HCT116 (cell line): ENCODE measurements at places on chromosomes 7 and 10.
A peak's percentile ranks its signal among the peaks of the same experiment; 100 is the strongest.

- no peak for DNase-seq
Observed at GRCh38 chr10:74081941-74082718, 68.5 kb downstream of the AP3M1 start.

GRCh38 chr10:117462816-117463544, 79.6 kb upstream of the EMX2 start:
- DNase-seq, result no peak

DNA sequence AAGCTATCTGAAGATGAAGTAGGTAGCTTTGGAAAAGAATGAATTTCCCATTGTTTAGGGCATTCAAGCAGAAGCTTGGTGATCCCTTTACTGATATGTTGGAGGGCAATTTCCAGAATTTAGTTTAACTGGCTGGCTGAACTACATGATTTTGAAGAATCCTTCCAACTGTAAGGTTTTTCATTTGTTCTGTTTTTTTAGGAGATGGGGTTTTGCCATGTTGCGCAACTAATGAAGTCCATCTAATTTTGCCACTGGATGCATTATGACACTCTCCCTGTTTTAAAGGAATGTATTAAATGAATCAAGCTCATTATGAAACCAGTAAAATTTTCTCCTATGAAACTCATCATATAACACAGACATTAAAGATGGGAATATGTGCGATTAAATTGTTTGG, 6.1 kb upstream of the DDX50 start:
- no peak for DNase-seq

DNA sequence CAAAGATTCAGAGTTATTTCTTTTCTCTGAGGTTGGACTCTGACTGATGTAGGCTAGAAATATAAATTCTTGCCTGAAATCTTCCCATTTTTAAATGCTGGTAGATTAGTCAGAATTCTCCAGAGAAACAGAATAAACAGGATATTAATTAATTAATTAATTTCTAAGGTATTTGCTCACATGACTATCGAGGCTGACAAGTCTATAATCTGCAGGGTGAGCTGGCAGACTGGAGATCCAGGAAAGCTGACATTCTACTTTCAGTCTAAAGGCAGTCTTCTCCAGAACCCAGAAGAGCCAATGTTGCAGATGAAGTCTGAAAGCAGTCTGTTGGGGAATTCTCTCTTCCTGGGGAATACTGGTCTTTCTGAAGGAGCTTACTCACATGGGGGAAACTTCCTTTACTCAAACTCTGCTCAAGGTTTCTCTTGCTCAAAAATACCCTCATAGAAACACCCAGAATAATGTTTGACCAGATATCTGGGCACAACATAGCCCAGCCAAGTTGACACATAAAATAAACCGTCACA, 189.7 kb downstream of the KIF20B start:
- no peak for DNase-seq

GRCh38 chr7:17802056-17802455, 138.2 kb downstream of the SNX13 start:
- DNase-seq, result no peak

DNA sequence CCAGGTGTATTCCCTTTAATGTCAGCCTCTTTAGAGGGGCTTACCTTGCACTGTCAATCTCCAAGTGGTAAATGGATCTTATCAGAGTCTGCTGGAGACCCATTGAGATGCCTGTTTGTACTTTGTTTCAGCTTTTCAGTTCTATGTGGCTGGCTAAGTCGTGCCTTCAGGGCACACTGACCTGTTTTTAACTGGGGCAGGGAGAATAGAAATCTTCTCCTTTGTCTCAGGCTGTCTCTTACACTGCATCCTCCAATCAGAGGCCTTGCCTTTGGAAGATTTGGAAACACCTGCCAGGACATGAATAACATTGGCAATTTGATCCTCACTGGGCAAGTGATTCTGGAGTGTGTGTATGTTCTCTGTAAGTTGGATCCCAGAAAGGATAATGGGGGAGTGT, 65.0 kb downstream of the POU6F2 start:
- DNase-seq, result no peak

DNA sequence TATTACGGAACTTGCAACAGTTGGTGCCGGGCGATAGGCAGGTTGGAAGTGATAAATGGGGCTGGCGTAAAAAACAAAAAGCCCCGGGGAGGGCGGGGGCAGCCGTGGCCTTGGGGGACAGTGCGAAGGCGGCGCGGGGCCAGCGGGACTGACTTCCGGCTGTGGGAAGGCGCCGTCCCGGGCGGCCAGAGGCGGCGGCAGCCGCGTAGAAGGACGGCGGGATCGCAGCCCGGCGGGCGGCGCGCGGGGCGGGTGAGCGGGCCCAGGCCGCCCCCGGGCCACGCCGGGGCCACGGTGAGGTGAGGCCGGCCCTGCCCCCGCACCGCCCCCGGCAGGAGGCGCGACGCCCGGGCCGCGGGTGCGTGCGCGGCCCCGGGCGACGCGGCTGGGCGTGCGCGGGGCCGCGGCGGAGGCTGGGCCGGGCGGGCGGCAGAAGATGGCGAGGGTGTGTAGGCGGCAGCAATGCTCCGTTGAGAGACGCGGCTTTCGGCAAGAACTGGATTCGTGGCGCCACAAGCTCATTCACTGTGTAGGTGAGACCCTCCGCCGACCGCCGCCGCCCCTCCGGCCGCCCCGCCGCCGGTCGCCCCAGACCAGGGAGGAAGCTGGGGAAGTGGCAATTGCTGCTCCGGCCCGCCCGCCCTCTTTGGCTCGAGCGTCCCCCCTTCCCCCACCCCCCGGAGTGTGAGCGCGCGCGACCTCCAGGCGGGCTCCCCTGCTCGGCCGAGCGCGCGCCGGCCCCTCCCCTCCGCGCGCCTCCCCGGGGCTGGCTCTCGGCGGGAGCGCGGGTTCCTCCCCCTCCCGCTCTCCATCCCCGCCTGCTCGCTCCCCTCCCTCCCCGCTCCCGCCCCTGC, at the start of gene LCOR:
Gene LCOR (plus strand): TSS at position 432 of the 854 bp plus-strand sequence. CDS start 116,760 bp downstream, outside the sequence.
- DNase-seq, result peak; percentile 59

- no peak for DNase-seq
Observed at GRCh38 chr10:24306507-24306875, 97.6 kb downstream of the KIAA1217 start.

GRCh38 chr7:128017460-128017859, 13.8 kb downstream of the LRRC4 start:
- no peak for DNase-seq

DNA sequence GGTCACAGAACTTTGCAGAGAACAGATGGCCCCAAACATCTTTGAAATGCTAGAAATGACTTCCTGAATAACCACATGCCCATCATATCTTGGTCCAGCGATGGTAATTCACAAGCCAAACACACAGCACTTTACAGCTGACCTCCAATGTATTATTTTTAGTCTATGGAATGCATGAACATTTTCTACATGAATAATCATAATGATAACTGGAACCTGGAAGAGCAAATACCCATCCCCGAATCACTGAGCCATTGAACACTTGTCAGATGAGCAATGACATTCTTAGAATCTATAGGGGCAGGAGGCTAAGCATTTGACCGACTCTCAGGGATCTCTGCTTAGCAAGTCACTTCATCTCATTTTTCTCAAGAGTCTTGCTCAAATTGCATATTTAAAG, 167.3 kb downstream of the CREB5 start:
- no peak for DNase-seq

- DNase-seq, result no peak
Observed at GRCh38 chr10:122727426-122727825, 27.8 kb upstream of the C10orf120 start.

DNA sequence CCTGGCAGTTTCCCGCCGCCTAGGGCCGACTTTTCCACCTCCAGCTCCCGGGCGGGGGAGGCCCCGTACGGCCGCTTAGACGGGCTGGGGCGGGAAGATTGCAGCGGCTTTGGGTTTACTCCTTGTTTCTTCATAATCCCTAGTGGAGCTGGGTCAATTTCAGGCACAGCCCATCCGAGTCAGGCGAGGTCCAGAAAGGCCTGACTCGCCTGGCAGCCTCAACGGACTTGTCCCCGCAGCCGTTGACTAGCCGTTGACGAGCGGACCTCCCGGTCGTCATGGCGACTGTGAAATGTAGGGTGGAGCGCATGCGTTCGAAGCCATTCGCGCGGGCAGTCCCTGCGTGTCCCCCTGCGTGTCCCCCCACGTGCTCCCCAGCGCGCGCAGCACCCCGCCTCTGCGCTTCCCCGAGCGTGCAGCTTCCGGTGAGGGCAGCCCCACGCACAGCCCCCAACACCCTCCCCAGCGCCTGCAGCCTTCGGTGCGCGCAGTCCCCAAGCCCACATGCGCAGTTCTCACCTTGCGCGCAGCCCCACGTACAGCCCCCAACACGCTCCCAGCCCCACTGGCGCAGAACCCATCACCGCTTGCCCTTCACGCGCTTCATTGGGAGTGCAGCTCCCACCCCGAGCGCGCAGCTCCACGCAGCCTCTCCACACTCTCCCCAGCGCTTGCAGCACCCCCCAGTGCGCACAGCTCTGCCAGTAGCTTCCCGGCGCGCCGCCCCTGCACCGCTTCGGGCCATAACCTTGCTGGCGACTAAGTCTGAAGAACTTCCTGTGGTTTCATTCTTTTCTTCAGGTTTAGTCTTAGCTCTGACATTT, 67.8 kb downstream of the TBX20 start:
- DNase-seq, result no peak

DNA sequence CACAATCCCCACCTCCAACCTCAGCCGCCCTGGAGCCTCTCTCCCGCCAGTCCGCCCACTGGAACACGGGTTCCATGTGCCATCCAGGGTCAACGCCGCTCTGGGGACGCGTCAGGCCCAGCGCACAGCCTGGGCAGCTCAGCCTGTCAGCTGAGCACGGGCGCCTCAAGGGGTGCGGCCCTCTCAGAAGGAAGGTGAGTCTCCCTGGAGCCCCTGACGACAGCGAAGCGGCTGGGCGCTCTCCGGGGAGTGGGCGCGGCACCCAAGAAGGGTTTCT, 1.2 kb upstream of the SLC18A3 start:
- no peak for DNase-seq

- DNase-seq, result no peak
Observed at GRCh38 chr10:81036257-81036656, 498.6 kb downstream of the SH2D4B start.

DNA sequence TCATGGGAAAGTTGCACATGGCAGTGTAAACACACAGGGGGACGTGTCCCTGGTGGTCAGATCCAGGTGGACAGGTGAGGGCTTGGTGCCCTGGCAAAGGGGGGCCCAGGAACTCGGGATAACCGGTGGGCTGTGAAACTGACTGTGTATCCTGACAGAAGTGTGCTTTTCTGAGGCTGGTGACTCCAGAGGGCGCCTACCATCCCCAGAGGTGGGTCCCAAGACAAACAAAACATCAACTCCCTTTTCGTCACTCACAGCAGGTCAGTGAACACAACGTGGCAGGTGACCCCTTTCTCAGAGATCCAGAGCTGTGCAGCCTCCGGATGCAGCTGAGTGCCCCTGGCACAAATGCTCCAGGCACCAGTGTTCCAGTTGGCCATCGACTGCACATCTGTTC, 56.0 kb upstream of the DDC start:
- no peak for DNase-seq

GRCh38 chr7:135976312-135977006, 700 bp downstream of the MTPN start:
- peak; percentile 3 for DNase-seq

GRCh38 chr10:119602241-119603095, 5.7 kb upstream of the TIAL1 start:
- DNase-seq, result peak; percentile 51

- peak; percentile 32 for DNase-seq
Observed at GRCh38 chr7:116122972-116123595, 87.3 kb upstream of the TES start.

- DNase-seq, result peak; percentile 10
Observed at GRCh38 chr10:105797234-105797890, 1156.3 kb downstream of the SORCS3 start.

GRCh38 chr7:68787566-68787965, 810.7 kb upstream of the AUTS2 start:
- no peak for DNase-seq

DNA sequence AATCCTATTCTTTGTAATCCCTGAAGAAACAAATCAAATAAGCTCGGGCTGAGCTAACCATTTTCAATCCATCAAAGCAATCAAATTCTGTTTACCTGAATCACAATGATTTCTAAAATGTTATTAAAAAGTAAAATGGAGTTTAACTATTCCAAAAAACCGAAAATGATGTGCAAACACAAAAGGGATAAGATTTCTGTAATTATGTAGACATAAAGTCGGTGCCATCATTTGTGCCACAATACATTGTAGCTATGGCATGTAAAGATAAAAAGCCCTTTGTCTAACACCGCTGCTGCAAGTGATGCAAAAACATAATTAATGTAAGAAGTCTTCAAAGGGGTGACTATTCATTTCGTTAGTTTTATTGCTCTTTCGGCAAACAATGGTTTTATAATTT, 125.1 kb upstream of the FAM204A start:
- DNase-seq, result no peak

DNA sequence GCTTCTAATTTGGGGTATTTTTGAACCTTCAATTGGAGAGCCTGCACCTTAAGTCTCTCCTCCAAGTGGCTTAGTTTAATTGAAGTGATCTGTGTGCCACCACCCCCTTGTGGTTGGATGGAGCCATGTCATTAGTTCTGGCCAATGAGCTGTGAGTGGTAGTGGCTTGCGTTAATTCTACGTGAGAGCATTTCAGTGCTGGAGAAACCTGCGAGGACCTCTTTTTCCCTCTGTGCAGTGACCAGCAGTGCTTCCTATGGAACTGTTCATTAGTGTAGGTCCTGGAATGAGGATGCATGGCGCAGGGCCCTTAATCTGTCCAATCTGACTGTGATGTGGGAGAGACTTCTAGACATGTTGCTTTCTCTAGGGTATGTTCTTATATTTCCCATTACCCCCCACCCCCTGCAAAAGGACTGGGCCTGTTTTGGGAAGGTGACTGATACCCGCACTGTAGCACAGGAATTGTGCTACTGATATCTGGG, 3.8 kb downstream of the HILPDA start:
- peak; percentile 59 for DNase-seq
